ENCODE measurements at places on chromosomes 5 and 9.

- no peak for DNase-seq
These were observed 2.8 kb downstream of the NPR3 start for GRCh38 chr5:32713770-32714381.

GRCh38 chr5:95762652-95763041 is 31.5 kb downstream of the RHOBTB3 start:
- no peak for DNase-seq

DNA sequence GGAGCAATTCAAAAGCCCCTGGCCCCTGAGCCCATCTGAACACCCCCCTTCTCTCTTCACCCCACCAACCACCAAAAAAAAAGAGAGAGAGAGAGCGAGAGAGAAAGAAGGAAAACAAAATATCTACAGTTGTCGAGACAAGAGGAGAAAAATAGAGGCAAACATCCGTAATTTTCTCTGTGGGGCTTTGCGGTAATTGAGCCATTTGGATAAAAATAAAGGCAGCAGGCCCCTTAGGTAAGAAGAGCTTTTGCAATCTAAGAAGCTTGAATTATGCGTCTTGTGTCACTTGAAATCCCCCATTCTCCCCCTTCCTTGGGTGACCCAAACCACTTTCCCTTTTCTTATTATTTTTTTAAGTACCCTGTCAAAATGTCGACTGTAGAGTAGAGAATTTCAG is 35.5 kb upstream of the FUBP3 start:
- DNase-seq = no peak

GRCh38 chr9:8838136-8838535 is 1038.6 kb upstream of the DMAC1 start:
- DNase-seq = no peak

- no peak for DNase-seq
These were observed 40.4 kb upstream of the CTNNA1 start for GRCh38 chr5:138712791-138713190.

DNA sequence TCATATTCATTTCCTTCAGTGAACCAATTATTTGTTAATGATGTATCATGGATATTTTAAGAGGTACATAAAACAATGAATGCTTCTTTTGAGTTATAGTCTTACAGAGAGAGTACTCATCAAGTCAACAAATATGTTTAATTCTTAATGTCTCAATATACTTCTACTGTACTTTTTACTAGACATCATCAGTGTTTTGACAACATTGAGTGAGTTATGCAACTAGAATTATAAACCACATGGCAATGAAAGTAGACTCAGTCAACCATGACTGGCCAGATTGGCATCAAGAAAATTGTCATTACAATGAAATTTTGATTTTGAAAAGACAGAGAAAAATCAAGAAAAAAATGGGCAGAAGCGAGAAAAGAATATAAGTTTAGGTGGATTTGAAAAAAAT is 1248.1 kb upstream of the CDH18 start:
- no peak for DNase-seq

- DNase-seq = no peak
These were observed 13.9 kb downstream of the FGF18 start for GRCh38 chr5:171433352-171433698.

DNA sequence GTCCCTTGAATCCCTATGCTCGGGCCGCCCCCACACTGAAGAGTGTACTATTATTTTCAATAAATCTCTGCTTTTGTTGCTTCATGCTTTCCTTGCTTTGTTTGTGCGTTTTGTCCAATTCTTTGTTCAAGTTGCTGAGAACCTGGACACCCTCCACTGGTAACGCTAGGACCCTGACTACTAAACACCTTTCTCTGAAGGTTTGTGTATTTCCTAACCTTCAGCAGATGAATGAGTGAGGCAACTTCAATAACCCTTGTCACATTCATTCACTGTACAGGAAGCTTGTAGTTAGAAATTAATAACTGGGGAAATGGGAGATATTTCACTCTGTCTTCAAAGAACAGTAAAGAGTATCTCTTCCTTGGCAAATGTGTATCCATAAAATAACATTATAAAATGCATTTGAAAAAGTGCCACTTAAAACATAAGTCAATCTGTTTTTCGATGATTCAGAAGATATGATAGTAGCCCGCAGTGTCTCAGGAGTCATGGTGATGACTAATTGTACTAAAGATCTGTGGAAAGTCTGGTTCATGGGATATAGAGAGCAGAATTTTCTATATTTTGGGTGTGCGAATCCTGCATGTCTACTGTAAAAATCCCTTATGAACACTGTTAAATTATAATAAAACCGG is 43.2 kb upstream of the ANKH start:
- no peak for DNase-seq

GRCh38 chr5:74482990-74483389 is 157.5 kb downstream of the ENC1 start:
- no peak for DNase-seq

Data from CD4-positive, alpha-beta T cell treated with Interleukin-21 for 1 hour (primary cell).